ENCODE measurements at places on chromosomes 7 and 10. TPM values are rescaled to one million over a fixed set of nuclear protein-coding genes. Genes with fewer than 3 reads are reported as not detected.

The PILRA gene
- 0.43 TPM for total RNA-seq

The RHOBTB1 gene
- 42.2 TPM for total RNA-seq

The LIPJ gene
- total RNA-seq, result under 0.01 TPM

DNA sequence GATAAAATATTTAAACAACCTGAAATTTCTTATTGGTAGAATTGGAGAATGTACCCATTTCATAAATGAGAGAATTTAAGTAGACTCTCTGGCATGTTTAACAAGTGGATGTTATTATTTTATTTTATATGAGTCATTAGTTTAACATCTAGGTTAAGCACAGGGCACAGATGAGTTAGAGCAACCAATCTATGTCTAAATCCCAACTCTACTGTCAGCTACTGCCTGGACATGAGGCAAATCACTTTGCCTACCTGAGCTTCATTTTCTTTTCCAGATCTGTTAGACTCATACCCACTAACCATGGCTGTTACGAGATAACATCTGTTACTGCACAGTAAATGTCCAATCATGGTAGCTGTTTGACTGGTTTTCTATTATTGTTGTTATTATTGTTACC is 251.1 kb downstream of the INHBA start:
- peak; percentile 21 for DNase-seq

DNA sequence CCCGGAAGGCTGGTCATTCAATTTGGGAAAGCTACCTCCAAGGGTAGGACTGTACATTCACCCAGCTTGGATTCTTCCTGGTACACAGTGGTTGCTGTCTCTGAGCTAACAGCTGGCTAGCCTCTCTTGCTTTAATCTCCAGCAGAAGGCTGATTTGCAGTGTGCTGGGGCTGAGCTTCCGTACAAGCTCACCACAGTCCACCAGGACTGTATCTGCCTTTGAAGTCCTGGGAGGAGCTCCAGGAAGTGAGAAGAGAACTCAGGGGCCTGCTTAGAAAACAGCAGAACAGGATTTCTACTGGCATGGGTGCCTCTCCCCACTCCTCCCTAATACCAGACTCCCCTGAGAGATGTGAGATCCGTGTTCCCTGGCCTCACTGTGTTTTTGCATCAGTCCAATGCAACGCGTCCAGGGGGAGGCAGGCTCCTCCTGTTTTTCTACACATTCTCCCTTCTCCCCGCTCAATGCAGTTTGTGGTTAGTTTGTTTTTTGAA is 6.6 kb downstream of the AFAP1L2 start:
- DNase-seq, result peak; percentile 94

DNA sequence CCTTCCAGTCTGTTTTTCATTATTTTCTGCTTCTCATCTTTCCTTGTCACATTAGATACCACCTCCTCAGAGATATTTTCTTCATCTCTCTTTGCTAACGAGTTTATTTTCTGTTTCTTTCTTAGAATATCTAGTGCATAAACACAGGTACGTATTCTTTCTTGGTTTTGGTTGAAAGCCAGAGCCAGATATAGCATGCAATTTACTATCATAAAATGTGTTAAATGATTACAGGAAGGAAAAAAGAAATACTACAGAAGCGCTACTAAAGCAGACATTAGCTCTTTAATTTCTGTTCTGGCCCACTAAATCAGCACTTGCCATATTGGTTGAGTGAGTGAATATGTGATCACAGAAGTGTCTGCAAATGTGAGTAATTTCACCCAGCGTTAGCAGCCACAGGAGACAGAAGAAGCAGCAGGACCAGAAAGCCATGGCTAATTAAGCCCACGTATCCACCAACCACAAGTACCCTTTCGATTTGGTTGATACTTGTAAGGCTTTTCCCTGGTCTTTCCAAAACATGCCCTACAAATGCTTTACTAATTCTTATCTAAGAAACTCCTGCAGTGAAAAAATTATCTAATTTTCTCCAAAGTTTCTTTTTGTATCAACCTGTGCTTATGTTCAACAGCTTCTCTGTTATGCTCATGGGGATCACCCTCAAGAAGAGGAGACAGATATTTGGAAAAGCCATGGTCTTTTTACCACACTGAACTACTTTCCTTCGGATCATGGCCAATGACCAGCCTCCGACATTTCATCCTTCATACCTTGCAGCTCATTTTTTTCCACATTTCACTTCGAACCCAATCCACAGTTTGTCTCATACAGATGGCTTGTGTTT is 23.1 kb upstream of the MACC1 start:
- no peak for DNase-seq

- DNase-seq, result no peak
Observed at GRCh38 chr7:14270099-14270498, 280.6 kb upstream of the ETV1 start.

DNA sequence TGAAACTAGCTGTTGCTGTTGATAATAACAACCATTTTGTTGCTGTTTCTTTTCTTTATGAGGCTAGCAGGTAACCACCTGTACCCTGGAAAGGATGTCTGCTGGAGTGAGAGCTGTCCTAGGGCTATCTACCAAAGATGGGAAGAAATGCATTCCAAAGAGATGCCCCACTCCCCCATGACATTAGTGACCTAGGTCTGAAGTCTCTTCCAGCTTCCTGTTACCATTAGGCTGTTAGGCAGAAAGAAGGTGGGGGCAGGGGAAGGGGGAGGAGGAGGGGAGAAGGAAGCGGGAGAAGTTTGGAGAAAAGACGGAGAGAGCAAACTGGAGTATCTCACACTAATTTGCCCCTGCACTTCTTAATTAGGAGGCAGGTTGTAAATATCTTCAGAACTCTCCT is 118.5 kb downstream of the ABLIM1 start:
- DNase-seq, result no peak

- DNase-seq, result peak; percentile 35
Observed at GRCh38 chr10:127343821-127344220, 147.4 kb upstream of the INSYN2A start.

DNA sequence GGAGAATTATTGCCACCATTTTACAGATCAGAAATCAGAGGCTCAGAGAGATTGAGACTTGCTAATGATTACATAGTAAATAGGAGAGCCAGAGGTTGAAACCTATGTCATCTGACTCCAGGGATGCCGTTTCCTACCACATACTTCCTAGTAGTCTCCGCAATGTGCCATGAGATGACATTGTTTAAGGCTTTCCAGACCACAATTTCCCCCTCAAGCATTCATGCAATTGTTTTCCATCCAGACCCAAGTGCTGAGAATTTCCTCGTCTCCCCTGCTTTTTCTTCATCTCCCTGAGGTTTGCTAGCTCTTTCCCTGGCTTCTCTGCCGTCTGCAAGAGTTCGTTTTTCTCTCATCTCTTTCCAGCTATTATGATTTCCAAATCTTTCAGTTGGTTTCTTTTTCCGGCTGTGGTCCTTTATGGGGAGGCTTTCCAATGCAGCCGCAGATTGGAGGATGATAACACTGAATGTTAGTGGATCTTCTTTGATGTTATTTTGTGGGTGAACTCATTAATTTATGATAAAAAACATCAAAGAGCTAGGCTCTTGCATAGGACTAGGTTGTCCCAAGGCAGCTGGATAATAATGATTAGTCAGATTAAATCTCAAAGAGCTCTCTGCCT is 6.9 kb upstream of the GOLGA7B start:
- no peak for DNase-seq

Measured in fibroblast of villous mesenchyme (primary cell).